ENCODE measurements at places on chromosomes 5 and 9.
A peak's percentile ranks its signal among the peaks of the same experiment; 100 is the strongest.

- DNase-seq: no peak
Observed at GRCh38 chr9:129558551-129559505, 62.1 kb downstream of the C9orf50 start.

DNA sequence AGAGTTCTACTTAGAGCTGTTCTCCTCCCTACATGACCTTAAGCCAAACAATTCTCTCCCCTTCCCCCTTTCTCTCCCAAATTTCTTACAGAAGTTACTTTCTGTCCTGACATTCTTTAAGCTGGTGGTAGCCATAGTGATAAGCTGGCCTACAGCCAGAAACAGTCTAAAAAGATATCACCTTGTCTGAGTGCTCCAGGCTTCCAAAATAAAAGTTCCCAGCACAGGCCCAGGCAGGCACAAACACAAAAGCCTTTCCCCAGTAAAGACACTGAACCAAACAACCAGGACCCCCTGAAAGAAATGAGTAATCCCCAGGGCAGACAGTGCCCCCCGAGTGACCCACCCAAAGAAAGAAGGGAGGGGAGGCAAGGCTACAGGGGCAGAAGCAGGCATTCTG lies 19.2 kb downstream of the SIL1 start:
- DNase-seq: no peak

DNA sequence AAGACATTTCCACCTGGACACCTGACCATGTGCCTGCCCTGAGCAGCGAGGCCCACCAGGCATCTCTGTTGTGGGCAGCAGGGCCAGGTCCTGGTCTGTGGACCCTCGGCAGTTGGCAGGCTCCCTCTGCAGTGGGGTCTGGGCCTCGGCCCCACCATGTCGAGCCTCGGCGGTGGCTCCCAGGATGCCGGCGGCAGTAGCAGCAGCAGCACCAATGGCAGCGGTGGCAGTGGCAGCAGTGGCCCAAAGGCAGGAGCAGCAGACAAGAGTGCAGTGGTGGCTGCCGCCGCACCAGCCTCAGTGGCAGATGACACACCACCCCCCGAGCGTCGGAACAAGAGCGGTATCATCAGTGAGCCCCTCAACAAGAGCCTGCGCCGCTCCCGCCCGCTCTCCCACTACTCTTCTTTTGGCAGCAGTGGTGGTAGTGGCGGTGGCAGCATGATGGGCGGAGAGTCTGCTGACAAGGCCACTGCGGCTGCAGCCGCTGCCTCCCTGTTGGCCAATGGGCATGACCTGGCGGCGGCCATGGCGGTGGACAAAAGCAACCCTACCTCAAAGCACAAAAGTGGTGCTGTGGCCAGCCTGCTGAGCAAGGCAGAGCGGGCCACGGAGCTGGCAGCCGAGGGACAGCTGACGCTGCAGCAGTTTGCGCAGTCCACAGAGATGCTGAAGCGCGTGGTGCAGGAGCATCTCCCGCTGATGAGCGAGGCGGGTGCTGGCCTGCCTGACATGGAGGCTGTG lies 32.4 kb downstream of the CXXC5 start:
- no peak for DNase-seq

DNA sequence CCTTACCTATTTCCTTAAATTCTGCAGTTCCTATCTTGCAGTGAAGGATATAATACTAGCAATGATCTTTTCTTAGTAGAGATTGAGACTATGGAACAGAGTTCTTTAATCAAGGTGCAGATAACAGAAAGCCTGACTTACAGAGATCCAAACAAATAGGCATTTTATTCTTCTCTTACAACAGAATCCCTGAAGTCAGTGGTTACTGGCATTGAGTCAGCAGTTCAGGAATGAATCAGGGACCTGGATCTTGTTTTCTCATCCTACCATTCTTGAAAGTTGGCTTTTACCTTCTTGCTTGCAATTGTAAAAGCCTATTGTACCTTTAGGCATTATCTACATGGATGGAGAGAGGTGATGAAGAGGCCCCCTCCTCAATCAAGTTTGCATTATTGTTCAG lies 47.5 kb upstream of the TLE4 start:
- DNase-seq: no peak

DNA sequence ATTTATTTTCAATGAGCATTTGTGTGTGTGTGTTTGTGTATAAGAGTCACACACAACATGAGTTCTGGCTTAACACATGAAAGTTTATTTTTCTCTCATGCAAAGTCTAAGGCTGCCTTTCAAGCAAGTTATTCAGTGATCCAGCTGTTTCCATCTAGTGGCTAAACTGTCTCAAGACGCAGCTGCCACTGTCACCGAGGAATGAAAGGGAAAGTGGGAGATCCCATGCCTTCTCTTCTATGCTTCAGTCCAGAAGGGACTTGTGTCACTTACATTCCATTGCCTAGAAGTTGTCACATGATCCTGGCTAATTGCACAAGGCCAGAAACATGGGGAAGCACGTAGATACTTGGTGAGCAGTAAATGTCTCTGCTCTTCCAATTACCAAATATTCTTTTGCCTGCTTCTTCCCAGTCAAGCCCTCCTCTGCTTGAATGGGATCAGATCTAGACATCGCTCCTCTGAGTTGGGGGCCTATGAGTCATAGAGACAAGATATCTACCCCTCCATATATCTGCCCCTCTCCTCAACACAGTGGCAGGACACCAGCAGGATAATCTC lies 30.4 kb upstream of the SLIT3 start:
- no peak for DNase-seq

DNA sequence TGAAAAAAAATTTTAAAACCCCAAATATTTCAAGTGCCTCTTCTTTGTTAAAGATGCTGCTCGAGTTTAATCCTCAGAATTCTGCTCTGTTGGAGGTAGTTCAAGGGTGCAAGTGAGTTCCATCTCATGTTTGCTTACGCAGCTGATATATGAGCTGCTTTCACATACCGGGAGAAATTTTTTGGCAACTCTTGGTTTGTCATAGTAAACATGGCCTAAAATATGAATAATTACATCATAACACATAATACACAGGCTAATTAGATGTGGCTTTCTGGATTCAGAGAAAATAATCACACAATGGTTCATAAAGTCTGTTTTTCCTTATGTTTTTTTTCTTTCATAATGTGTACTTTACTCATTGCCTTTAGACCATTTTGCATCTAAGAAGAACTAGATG lies 1134.1 kb downstream of the PTPRD start:
- no peak for DNase-seq

GRCh38 chr5:95942968-95943367 lies 18.7 kb downstream of the ELL2 start:
- DNase-seq: no peak

DNA sequence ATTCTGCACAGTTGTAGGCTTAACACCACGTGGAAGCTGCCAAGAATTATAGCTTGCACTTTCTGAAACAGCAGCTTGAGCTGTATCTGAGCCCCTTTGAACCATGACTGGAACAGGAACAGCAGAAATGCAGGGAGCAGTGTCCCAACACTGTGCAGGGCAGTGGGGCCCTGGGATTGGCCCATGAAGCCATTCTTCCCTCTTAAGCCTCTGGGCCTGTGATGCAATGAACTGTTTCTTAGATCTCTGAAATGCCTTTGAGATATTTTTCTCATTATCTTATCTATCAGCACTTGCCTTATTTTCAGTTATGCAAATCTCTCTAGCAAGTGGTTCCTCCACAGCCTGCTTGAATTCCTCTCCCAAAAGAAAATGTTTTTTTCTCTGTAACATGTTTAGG lies 87.0 kb upstream of the MTAP start:
- DNase-seq: no peak

DNA sequence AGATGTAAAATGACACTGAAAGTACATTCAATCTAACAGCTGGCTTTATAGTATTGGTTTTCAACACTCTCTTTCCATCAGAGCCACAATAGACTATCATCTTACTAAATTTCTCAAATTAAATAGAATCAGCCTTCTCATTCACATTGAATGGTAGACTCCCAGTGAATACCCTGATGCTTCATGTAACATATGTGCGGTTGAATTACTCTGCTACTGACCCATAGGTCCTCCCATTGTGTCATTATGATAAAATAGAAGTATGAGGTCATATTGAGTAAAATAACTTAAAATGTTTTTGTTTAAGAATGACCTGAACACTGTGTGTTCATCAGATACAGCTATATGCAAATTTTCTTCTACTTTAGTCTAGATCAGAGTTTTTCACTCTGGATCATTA lies 75.9 kb upstream of the ADAMTSL1 start:
- no peak for DNase-seq

GRCh38 chr9:3571500-3571899 lies 45.7 kb upstream of the RFX3 start:
- DNase-seq: no peak

GRCh38 chr9:99787556-99787955 lies 34.1 kb upstream of the NR4A3 start:
- DNase-seq: no peak

DNA sequence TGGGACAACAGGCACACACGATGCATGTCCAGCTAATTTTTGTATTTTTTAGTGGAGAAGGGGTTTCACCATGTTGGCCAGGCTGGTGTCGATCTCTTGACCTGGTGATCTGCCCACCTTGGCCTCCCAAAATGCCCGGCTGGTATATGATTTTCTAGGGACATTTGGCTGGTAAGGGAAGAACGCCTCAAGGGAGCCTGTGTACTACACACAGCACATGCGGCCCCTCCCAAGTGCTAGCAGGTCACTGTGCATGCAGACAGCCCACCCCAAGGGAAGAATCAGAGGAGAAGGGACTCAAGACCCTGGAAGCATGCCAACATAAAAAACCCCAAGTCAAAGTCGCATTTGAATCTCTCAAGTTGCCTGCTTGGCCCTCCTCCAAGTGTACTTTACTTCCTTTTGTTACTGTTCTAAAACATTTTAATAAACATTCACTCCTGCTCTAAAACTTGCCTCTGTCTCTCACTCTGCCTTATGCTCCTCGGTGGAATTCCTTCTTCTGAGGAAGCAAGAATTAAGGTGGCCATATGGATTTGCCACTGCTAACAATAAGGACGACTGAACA lies 24.3 kb upstream of the OTULINL start:
- DNase-seq: no peak

- DNase-seq: peak; percentile 3
Observed at GRCh38 chr5:147098233-147098790, 136.5 kb upstream of the STK32A start.

- DNase-seq: peak; percentile 6
Observed at GRCh38 chr9:7536310-7536939, 263.2 kb downstream of the DMAC1 start.

DNA sequence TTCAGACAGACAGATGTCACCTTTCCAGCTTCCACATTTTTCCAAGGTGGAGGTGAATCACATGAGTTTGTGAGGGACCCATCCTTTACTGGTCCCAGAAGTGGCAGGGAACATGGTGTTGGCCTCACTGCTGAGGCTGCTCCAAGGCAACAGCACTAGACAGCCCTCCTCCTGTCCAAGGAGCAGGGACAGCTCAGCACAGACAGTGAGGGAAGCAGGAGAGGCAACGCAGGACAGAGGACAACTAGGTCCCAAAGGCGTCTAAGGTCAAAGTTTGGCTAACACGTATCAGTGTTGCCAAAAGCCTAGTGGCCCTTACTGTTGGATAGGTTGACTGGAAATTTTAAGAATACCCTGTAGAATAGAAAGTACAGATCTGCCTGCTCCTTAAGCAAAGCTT lies 251.7 kb upstream of the PANK3 start:
- no peak for DNase-seq

GRCh38 chr9:102456562-102456961 lies 538.6 kb upstream of the CYLC2 start:
- DNase-seq: no peak

DNA sequence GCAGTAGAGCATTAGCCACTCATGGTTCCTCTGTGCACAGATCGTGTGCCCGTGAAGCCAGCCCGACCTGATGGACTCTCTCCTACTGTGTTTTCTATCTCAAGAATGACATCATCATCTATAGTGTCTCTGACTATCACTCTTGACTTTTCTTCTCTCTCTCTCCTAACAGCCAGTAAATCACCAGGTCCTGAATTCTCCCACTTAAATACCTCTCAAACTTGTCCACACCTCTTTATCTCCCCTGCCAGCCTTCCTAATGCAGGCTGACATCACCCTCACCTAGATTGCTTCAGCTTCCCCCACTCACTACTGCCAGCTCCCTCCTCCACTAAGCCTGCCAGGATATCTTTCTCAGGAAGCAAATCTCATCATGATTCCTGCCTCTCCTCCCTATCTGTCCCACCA lies 90.6 kb upstream of the MIER3 start:
- no peak for DNase-seq

DNA sequence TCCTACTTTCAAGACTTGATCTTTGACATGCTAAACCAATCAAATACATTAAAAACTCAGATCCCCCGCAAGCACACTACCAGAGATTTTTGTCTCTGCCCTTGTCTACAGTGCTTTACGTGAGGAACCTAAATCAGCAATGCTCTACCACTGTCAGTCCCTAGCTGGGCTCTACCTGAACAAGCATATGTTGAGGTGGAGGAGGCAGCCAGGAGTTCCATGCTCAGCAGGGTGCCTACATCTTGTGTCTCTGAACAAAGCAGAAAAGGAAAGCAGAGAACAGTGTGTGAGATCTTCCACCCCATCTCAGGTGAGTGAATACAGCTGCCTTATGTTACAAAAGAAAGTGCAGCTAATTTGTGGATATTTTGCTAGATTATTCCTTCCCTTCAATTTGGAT lies 255.0 kb downstream of the NDUFS4 start:
- no peak for DNase-seq

DNA sequence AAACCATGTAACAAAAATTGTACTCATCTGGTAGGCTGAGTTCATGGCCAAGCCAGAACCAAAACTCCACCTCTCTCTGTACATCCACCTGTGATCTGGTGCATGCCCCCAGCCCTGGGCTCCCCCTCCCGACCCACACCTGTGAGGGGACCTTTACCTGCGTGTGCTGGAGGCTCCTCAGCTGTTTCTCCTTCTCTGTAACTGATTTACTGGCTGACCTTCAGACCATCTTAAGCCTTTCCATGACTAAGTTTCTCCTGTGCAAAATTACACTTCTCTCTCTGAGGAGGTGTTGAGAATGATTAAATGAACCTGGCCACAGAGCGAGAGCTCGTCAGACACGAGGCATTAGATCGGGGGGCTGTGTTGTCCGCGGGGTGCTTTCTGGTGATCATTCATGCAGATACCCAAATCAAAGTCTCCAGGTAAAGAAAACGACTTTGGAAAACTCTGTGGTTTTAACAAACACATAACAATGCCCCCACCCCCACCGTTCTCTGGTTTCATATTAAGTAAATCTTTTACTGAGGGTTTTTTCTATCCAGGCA lies 136.4 kb downstream of the SEMA5A start:
- DNase-seq: no peak

Measured in CD4-positive, alpha-beta T cell treated with Interleukin-12 subunit alpha and Interleukin-12 subunit beta, for 1 hour (primary cell).